ENCODE measurements at places on chromosomes 4 and X. TPM values are rescaled to one million over a fixed set of nuclear protein-coding genes. Genes with fewer than 3 reads are reported as not detected.
A peak's percentile ranks its signal among the peaks of the same experiment; 100 is the strongest.

DNA sequence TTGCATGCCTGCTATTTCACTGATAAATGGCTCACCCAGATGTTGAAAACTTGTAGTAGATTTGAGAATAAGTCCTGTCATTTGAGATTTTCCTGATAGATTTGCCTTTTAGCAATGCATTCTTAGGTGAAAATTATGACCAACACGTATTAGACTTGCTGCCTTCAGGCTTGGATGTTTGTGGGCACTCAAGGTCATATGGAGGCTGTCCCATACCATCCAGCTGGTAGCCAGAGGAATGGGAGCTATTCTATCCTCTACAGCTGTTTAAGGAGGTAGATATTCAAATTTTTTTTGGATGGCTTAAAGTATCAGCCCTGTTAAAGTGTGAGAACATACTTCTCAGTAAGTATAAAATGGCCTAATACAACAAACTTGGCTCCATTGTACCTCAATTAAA lies 34.7 kb downstream of the RTL3 start:
- no peak for DNase-seq

- no peak for DNase-seq
Observed at GRCh38 chr4:90745176-90745575, 618.0 kb downstream of the CCSER1 start.

MBTPS2 gene
- 21.1 TPM for total RNA-seq

- DNase-seq = no peak
Observed at GRCh38 chr4:1980561-1981041, 28.2 kb downstream of the NELFA start.

RXFP1 gene
- total RNA-seq = not detected

- no peak for DNase-seq
Observed at GRCh38 chr4:139617702-139618490, 47.7 kb upstream of the MGST2 start.

MAGEA2B gene
- total RNA-seq = not detected

NDP gene
- total RNA-seq = 0.66 TPM

DNA sequence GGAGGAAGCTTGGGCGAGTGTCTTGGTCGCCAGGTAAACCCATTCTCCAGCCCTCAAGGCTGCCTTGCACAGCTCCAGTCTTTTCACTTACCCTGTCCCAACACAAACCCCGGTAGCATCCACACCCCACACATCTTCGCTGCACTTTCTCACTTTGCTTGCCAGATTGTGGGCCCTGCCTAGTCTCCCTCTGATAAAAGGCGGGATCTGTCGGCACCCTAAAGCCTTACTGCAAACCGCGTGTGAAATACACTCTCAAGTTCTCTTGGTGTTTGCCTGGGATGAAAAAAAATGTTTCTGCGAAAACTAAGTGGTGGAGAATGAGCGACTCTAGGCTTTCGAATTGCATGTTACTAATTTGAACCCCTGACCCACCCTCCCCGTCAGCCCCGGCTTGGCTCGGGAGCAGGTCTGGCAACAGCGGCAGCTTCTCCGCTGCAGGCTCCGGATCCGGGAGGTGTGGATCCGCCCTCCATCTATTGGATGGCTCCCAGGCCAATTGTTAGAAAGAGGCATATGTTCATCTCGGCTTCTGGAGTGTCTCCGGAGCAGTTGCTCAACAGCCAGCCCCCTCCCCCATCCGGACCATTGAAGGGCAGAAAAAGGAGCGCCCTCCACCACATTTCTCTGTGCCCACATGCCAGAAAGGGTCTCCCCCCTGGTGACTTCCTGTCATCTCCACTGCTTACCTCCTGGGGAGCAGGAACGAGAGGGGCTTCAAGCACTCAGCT lies 3.0 kb upstream of the CITED1 start:
- peak; percentile 44 for DNase-seq

CXCL13 gene
- total RNA-seq = not detected

TLR6 gene
- total RNA-seq = 0.98 TPM

DNA sequence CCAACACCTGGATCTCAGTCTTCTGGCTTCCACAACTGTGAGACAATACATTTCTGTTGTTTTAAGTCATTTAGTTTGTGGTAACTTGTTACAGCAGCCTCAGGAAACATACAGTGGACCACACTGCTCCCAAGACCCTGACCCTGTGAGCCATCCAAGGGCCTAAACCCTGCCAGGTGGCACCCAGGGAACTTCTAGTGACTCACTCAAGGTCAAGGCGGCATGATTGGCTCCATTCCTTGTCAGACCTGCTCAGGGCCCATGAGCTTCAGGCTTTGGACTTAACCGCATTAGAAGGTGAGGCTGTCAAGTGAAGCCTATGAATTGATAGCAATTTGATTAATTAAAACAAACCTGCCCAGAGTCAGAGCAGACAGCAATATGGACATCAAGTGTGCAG lies 165.7 kb upstream of the MAMLD1 start:
- no peak for DNase-seq

SLC4A4 gene
- 4.9 TPM for total RNA-seq

DCTD gene
- total RNA-seq = 101 TPM

DNA sequence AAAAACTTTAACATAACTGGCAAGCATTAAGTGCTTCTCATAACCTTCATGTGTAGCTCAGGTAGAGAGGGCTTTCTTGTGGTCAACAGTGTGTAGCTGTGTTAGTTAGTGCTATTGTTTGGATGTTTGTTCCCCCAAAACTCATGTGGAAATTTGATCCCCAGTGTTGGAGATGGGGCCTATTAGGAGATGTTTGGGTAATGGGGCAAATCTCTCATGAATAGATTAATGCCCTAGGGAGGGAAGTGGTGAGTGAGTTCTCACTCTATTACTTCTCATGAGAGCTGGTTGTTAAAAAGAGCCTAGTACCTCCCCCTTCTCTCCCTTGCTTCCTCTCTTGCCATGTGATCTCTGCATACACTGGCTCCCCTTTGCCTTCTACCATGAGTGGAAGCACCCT lies 16.5 kb upstream of the SLC25A43 start:
- DNase-seq = no peak

DNA sequence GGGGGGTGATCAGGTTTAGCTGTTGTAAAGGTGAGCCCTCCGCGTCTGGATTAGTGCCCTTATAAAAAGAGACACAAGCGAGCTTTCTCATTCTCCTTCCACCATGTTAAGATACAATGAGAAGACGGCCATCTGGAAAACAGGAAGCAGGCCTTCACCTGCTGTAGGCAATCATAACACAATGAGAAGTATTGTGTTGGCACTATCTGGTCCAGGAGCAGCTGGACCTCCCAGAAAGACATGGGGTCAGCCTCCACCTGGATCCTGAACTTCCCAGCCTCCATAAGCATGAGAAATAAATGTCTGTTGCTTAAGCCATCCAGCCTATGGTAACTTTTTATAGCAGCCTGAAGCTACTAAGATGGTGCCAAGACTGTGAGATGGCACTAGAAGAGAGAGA lies 8.6 kb upstream of the SMIM20 start:
- DNase-seq = no peak

DNA sequence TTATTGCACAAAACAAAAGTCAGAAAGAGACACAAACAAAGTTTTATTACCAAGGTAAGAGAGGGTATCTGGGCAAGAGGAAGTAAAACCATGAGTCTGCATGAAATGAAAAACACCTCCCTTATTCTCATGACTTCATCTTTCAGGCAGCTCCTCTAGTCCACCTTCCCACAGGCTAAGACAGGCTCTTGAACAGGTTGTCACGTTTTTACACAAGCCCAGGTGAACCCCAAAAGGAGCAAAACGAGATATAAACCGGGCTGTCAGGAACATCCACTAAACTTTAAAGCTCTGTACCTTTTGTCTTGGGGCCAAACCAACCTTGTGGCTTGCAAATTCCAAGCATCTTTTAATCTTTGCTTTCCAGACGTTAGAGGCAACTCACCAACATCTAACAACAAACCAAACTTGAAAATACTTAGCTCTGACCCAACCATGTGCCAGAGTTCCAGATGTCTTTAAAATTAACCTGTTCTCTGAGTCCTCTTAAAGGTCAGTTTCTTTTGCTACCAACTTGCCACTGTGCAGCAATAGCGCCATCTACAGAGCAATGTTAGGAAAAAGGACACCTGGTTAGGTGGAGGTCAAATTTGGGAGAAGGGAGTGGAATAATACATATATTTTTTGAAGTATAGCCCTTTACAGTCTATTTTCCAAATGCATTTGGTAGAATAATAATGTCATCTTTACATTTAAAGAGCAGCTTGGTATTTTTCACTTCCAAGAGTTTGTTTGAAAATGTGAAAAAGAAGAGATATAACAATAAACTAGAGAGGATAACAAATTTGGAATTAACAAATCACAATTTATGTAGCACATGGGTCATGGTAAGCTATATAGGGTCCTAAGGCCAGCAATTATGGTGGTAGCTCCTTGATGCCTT lies 73.1 kb downstream of the QRFPR start:
- DNase-seq = no peak

CPE gene
- 94.1 TPM for total RNA-seq

SMPX gene
- total RNA-seq = 2.7 TPM

DNA sequence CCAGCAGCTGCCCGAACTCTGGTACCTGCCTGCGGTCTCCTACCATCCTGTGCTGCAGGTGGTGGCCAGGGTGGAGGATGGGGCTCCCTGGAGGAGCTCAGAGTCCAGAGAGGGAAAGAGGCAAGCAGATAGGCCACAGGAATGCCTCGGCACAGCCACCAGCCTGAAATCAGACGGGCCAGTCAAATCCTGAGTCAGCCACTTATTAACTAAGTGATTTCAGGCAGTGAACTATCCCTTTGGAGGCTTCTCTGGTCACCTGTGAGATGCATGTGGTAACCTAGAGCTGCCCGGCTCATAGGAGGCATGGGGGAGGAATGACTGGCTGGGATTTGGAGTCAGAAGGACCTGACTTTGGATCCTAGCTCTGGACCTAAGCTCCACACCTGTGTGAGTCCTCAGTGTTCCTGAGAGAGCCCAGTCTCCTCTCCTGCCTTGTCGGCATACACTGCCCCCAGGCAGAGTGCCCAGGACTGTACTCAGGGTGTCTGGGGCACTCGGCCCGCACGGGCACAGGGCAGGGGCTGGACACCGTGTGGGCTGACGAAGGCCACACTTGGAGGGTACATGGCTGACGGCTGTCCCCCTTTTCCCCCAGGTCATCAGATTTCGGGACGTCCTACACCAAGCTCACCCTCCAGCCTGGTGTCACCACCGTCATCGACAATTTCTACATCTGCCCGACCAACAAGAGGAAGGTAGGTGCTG lies 96.4 kb upstream of the PSAPL1 start:
- DNase-seq = no peak

DNA sequence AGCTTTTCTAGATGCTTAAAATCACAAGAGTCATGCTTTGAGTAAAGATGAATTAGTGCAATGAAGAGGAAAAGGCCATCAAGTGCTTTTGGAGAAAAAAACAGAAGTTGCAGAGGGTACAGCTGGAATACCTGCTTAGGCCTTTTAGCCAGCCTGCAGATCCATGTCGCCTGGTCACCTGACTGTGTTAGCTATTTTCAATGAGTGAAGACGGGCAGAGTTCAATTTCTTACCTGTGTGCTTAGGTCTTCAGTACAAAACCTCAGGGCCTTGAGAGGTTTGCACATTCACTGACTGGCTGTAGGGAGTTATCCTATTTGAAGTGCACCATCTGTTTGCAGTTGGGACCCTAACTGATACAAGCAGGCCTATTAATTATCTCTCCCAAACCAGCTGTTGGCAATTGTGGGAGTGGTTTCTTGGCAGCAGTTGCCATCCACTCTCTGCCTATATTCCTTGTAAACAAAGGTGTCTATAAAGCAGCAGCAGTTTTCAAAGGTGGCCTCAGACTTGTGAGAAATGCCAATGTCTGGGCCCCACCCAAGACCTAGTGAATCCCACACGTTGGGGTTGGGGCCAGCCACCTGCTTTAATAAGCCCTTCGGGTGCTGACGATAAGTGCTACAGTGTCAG lies 16.3 kb upstream of the FAT1 start:
- no peak for DNase-seq

GRCh38 chr4:98577956-98578355 lies 80.5 kb downstream of the TSPAN5 start:
- no peak for DNase-seq

GRCh38 chr4:180280726-180281297 lies 1962.4 kb upstream of the TENM3 start:
- no peak for DNase-seq

SNX12 gene
- 63.9 TPM for total RNA-seq

GRCh38 chrX:19392078-19392477 lies 48.4 kb downstream of the PDHA1 start:
- DNase-seq = no peak

GRCh38 chr4:123346330-123346940 lies 50.2 kb upstream of the SPRY1 start:
- DNase-seq = no peak

GRCh38 chr4:7276515-7276914 lies 84.2 kb downstream of the SORCS2 start:
- no peak for DNase-seq

SPANXC gene
- not detected for total RNA-seq

ADRA2C gene
- 1.9 TPM for total RNA-seq

DNA sequence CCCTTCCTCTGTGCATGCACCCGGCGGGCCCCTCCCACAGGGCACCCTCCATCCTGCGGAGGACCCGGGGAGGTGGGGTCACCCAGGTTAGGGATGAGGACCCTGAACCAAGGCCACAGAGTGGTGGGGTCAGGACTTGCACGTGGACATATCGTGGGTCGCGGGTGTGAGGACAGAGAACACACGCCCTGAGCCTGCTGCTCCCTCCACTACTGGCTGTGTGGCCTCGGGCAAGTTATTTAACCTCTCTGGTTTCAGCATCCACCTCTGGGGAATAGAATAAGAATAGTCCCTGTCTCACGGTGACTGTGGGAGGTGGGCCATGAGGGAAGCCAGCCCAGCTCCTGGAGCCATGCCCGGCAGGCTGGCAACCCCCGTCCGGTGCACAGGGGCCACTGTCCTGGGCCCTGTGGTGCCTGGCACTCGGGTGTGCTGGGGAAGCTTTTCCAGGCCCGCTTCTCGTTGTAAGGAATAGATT lies 5.1 kb downstream of the PSAPL1 start:
- no peak for DNase-seq

GRCh38 chr4:92599044-92599443 lies 295.3 kb downstream of the GRID2 start:
- no peak for DNase-seq

SPANXA2 gene
- total RNA-seq = not detected
